ENCODE measurements at places on chromosomes 16 and 17.

DNA sequence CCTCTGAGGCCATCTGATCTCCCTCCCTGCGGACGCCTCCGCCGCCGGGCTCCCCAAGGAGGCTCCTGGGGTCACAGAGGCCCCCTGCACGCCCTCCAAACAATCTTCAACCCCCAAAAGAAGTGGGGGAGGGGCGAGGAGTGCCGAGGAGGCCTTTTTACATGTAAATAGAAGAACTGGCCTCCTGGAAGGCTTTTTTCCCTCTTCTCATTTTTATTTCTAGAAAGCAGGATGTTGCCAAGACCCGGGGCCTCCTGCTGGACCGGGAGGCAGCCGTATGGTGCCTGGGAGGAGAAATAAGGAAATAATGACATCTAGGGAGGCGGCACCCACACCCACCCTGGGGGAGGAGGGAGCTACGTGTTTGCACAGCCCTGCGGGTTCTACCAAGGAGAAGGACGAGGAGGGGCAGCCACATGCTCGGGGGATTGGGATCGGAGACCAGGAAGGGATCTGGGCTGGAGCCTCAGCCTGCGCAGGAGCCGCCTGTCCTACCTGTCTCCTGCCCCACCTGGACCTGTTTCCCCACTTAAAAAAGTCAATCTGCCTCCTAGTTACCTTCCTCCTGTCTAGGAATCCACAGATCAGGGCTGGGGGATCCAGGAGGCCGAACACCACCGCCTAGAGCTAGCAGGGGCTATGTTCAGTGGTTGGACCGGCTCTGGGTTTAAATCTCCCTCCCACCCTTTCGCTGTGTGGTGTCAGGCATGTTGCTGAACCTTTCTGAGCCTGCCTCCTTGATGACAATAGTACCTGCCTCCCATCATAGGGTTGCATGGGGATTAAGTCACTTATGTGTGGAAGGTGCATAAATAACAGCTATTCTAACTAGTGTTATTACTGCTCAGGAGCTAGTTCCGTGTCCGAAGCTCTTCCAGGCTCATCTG, 175.7 kb upstream of the GSE1 start:
- no peak for DNase-seq

- no peak for DNase-seq
These were observed 75.9 kb upstream of the TNRC6C start for GRCh38 chr17:77882481-77883212.

DNA sequence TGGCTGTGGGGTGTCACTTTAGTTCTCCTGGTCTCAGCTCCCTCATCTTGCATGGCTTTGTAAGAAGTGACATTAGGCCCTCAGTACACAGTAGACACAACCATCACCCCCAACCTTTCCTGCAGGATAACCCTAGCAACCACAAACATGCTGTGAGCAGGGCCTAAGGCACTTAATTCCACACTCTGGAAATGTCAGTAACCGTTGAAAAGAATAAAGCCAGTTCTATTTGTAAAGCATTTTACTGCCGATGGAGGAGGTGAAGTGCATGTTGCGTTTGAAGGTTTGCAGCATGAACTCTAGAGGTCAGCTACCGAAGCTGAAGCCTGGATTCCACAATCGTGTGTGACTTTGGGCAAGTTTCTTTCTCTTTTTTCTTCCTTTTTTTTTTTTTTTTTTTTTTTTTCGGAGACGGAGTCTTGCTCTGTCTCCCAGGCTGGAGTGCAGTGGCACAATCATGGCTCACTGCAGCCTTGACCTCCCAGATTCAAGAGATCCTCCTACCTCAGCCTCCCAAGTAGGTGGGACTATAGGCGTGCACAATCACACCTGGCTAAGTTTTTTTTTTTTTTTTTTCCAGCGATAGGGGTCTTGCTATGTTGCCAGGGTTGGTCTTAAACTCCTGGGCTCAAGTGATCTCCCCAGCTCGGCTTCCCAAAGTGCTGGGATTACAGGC, 26.1 kb upstream of the TOB1 start:
- DNase-seq = no peak

GRCh38 chr17:58641887-58642311, 49.9 kb downstream of the TEX14 start:
- DNase-seq = no peak

DNA sequence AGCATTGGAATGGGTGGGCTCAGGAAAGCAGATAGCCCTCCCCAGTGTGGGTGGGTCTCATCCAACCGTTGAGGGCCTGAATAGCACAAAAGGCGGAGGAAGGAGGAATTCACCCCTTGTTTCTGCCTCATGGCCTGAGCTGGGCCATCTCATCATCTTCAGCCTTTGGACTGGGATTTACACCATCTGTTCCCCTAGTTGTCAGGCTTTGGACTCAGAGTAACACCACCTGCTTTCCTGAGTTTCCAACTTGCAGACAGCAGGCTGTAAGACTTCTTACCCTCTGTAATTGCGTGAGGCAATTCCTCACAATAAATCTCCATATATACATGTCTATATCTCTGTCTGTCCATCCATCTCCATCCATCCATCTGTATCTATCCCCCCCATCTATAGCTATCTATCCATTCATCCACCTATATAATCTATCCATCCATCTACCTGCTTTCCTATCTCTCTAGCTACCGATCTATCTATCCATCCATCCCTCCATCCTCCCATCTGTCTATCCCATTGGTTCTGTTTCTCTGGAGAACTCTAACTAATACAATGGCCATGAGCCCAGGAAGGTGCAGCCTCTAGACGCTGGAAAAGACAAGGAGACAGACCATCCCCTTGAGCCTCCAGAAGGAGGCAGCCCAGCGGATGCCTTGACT, 21.3 kb downstream of the DNAH17 start:
- DNase-seq = no peak

DNA sequence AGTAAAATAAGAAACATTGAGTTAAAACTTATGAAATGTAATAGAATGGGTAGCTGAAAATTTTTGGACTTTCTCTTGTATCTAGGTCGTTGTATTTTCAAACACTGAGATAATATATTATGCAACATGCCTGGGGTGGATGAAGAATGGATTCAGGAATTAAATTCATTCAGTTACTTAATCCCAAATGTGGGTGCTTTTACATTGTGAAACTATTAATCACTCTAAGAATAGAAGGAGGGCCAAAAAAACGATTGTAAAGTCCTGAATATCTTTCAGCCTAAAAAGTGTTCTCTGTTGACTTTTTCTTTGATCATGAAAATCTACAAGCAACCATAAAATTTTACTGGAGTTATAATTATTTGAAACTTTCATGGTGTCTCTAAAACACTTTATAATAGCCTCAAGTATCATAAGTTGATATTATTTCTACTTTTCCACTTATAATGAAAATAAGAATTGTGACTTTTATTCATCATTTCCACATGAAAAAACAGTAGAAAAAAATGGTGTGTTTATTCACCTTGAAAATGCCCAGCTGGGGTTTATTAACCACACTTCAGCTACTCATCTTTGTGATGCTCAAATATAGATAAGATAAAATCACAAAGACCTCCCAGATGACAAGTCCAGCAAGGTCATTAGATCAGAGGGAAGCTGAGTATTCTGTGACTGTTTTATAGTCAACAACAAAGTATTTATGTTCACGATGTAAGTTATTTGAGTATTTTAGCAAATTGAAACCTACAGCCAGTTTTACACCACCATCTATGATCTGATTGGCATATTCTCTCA, 619.9 kb upstream of the SOX9 start:
- DNase-seq = no peak

DNA sequence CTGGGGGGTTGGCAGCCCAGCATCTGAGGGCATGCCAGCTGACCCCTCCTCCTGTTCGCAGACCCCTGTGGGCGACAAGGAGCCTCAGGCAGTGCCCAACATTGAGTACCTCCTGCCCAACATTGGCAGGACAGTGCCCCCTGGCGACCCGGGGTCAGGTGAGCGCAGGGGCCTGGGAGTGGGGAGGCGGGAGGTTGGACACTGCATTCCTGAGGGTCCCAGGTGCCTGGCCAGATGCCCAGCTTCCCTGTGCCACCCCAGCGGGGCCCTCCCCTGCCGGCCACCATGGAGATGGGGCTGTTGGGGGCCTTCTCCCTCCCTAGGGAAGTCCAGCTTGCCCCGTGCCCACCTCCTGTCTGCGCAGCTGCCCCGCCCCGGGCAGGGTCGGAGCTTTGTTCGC, 70.1 kb downstream of the ARHGAP23 start:
- DNase-seq = no peak

- no peak for DNase-seq
These were observed 6.8 kb downstream of the GABARAPL2 start for GRCh38 chr16:75572864-75573542.

All from NCI-H1105 (cell line).